ENCODE measurements at places on chromosomes 5 and 9.

DNA sequence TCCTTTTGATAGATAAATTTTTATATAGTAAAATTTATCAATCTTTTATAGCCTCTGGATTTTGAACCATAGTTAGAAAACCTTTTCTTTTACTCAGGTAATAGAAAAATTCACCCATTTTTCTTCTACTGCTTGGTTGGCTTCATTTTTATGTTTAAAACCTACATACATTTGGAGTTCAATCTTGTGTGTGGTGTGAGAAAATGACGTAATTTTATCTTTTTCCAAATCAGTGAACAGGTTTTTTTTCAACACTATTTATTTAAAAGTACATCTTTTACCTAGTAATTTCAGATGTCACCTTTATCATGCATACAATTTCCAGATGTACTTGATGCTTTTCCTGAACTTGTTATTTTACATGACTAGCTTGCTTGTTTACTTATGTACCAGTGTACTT, 200.2 kb downstream of the TRIM36 start:
- no peaks in the 10 kb centered on the region for H3K36me3 ChIP-seq
- DNase-seq, result no peak
- no peaks in the 10 kb centered on the region for H3K27me3 ChIP-seq

GRCh38 chr9:4590430-4591122, 71.5 kb upstream of the PLPP6 start:
- no peaks in the 10 kb centered on the region for H3K4me1 ChIP-seq
- DNase-seq, result no peak
- no peak overlapping the region for H3K27ac ChIP-seq
- H3K36me3 ChIP-seq, result no peaks in the 10 kb centered on the region
- H3K27me3 ChIP-seq, result no peaks in the 10 kb centered on the region

- H3K27me3 ChIP-seq, result peaks cover 46% of the 10 kb centered on the region
- DNase-seq, result no peak
- H3K4me3 ChIP-seq, result no peak overlapping the region
Measured at GRCh38 chr9:127761491-127761956, 16.9 kb downstream of the SH2D3C start.

- no peaks in the 10 kb centered on the region for H3K36me3 ChIP-seq
- peak; percentile 64 for DNase-seq
- peaks cover 2% of the 10 kb centered on the region for H3K27me3 ChIP-seq
- no peaks in the 10 kb centered on the region for H3K4me1 ChIP-seq
- H3K4me3 ChIP-seq, result no peak overlapping the region
Measured at GRCh38 chr9:34413231-34413852, 36.6 kb upstream of the MYORG start.

All from progenitor cell of endocrine pancreas (in vitro differentiated cells).